ENCODE measurements at places on chromosomes 7 and 10. TPM values are rescaled to one million over a fixed set of nuclear protein-coding genes. Genes with fewer than 3 reads are reported as not detected.

The DPP6 gene
- total RNA-seq = 3.9 TPM

- DNase-seq = no peak
- no peaks in the 10 kb centered on the region for H3K4me1 ChIP-seq
- H3K4me3 ChIP-seq = no peak overlapping the region
- no peak overlapping the region for H3K27ac ChIP-seq
These were observed 42.6 kb downstream of the KIF20B start for GRCh38 chr10:89744026-89744425.

DNA sequence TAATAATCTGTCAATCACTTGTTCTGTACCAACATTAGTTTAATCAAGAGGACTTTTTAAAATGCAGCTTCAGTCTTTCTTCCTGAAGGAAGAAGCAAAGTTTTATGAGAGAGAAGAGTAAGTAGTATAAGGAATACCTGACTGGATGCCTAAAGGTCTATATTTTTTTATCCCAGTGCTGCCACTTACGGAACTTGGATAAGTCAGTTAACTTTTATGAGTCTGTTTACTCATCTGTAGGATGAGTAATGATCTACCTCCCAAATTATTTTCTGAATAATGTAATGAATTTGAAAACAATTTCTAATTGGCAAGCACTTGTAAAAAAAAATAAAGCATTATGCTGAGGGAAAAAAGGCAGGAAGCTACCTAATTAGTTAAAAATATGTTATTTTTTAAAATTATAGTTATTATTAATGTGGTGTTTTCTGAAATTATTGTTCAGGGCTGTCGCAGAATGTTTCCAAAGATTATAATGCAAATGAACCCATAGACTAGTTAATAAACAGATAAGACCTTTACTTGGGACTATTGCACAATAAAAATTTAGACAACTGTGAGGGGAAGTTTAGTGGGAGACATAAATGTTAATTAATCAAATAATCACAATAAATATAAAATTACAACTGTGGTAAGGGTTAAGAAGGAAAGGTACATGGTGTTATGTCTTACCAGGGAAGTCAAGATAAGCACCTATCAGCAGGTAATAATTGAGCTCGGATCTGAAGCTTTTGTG lies 24.6 kb downstream of the SLK start:
- DNase-seq = no peak
- no peak overlapping the region for H3K4me3 ChIP-seq
- no peak overlapping the region for H3K27ac ChIP-seq
- peaks cover 5% of the 10 kb centered on the region for H3K36me3 ChIP-seq
- no peaks in the 10 kb centered on the region for H3K4me1 ChIP-seq
- no peaks in the 10 kb centered on the region for H3K27me3 ChIP-seq

GRCh38 chr7:1152492-1152891 lies 7.5 kb downstream of the ZFAND2A start:
- H3K27me3 ChIP-seq = no peaks in the 10 kb centered on the region
- H3K27ac ChIP-seq = no peak overlapping the region
- no peak overlapping the region for H3K4me3 ChIP-seq

DNA sequence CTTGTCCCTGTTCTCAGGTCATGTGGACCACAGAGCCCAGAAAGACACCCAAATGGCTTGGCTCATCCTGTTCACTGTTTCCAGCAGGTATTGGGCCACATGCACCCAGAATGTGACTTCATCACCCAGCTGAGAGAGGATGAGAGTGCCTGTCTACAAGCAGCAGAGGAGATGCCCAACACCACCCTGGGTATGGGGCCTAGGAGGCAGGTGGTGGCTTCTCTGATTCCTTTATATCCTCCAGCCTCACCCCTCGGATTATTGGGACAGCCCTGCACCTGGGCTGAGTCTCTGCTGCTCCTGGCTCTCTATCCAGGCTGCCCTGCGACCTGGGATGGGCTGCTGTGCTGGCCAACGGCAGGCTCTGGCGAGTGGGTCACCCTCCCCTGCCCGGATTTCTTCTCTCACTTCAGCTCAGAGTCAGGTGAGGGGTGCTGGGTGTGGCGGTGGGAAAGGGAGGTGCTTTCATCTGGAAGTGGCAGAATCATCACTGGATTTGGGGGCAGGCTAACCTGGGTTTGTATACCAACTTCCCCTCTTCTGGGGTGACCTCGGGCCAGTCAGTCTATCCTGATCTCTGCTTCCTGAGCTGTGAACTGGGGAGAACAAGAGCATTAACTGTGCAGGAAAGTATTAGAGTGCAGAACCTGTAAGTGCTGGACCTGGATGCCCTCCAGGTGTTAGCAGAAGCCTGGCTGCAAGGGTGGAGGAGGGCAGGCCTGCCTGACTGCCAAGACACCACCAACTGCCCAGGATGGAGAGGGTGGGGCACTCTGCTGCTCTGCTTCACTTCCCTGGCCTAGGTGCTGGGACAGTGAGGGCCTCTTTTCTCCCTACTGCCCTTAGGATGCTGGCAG lies 5.2 kb downstream of the GHRHR start:
- H3K27ac ChIP-seq = no peak overlapping the region
- no peak overlapping the region for H3K4me3 ChIP-seq
- no peaks in the 10 kb centered on the region for H3K36me3 ChIP-seq
- H3K4me1 ChIP-seq = no peaks in the 10 kb centered on the region
- DNase-seq = peak; percentile 38

The LIPN gene
- not detected for total RNA-seq

DNA sequence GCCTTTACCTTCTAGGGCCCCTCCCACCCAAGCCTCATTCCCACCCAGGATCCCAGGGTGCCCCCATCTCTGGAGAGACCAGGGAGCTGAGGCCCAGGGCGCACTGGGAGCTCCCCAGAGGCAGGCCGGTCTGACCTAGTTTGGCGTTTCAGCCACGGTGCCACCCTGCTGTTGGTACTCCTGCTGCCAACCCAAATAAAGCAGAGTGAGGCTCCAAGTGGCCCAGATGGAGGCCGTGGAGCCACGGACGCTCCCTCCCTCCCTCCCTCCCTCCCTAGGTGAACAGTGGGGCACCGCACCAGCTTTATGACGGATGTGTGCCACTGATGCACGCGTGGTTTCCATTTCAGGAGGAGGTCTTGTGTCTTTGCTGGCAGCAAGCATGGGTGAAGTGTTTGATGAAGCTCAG lies 1.8 kb downstream of the INPP5A start:
- peak overlapping the region; percentile 35 for H3K27ac ChIP-seq
- no peaks in the 10 kb centered on the region for H3K36me3 ChIP-seq
- no peak overlapping the region for H3K4me3 ChIP-seq
- DNase-seq = no peak
- H3K4me1 ChIP-seq = peaks cover 11% of the 10 kb centered on the region

DNA sequence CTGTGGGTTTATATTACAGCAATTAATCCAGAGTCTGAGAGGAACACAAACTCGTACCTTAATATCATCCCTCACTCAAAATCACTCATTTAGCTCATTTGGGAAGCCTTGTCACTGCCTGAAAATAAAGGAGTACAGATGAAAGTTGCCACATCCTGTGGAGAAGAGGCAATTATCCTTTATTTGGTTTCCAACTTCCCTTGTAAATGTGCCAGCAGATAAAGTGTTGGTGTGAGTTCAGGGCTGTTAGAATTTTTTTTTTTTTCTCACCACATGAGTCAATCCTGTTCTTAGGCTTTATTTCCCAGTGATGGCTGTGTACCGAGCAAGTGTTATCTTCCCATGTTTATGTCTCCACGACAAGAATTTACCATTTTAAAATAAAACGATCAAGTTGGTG lies 99.0 kb upstream of the SMIM30 start:
- H3K4me1 ChIP-seq = no peaks in the 10 kb centered on the region
- DNase-seq = no peak
- no peaks in the 10 kb centered on the region for H3K36me3 ChIP-seq
- no peaks in the 10 kb centered on the region for H3K27me3 ChIP-seq
- H3K4me3 ChIP-seq = no peak overlapping the region

GRCh38 chr7:66679633-66680244 lies 51.1 kb downstream of the KCTD7 start:
- H3K27me3 ChIP-seq = no peaks in the 10 kb centered on the region
- no peak overlapping the region for H3K27ac ChIP-seq
- H3K36me3 ChIP-seq = no peaks in the 10 kb centered on the region
- DNase-seq = no peak

The CPXM2 gene
- total RNA-seq = 5.8 TPM

The CBX3 gene
- 135 TPM for total RNA-seq

DNA sequence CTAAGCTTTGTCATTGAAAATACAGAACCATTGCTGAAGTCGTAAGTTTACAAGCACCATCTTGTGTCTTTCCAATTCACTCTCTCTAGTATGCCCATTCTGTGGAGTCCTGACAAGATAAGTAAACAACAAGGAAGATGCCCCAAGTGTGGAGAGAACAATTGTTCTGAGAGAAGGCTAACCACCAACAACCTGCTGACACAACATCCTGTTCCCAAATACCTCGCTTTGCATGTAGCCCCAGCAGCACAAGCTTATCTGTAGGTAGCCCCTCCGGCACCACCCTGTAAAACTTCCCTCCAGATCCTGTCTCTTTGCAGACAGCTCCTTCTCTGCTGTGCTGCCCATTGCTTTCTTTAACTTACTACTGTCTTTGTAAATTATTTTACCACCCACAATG lies 233.3 kb upstream of the AOAH start:
- no peak for DNase-seq
- no peak overlapping the region for H3K27ac ChIP-seq
- no peaks in the 10 kb centered on the region for H3K36me3 ChIP-seq

Data from colonic mucosa (tissue), 4 donors.